ENCODE measurements at places on chromosomes 12 and 14.

DNA sequence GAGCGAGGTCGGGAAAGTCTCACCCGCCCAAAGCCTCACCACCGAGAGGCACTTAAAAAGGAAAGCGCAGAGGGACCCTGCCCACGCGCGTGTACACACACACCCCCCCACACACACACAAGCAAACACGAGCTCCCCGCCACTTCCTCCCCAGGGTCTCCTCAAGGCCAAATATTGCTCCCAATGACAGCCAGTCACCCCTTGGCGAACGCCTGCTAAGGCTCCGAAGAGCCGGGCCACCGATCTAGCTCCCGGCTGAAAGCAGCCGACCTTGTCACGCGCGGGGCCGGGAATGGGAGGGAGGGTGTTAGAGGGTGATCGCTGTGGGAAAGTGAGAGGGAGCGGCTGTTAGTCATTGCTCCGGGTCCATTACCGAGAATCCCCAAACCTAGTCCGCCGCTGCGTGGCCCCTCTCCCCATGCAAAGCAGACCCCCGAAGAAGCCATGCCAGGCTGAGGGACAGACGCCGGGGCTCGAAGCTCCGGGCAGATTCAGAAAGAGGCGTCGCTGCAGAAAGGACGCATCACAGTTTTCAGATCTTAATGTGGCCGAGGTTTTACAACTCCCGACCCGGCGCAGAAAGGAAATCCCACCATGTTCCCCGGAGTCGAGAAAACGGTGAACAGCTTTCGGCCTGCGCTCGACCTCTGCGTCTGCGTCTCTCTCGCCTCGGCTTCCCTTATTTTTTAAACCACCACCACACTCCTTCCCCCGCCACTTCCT, 2.6 kb downstream of the BMP4 start:
- no peak for DNase-seq

GRCh38 chr14:21088687-21089086, 9.8 kb downstream of the ZNF219 start:
- DNase-seq = no peak

GRCh38 chr12:39780913-39781446, 161.4 kb upstream of the ABCD2 start:
- DNase-seq = no peak

GRCh38 chr14:99772371-99773283, 20.6 kb upstream of the EML1 start:
- DNase-seq = no peak

DNA sequence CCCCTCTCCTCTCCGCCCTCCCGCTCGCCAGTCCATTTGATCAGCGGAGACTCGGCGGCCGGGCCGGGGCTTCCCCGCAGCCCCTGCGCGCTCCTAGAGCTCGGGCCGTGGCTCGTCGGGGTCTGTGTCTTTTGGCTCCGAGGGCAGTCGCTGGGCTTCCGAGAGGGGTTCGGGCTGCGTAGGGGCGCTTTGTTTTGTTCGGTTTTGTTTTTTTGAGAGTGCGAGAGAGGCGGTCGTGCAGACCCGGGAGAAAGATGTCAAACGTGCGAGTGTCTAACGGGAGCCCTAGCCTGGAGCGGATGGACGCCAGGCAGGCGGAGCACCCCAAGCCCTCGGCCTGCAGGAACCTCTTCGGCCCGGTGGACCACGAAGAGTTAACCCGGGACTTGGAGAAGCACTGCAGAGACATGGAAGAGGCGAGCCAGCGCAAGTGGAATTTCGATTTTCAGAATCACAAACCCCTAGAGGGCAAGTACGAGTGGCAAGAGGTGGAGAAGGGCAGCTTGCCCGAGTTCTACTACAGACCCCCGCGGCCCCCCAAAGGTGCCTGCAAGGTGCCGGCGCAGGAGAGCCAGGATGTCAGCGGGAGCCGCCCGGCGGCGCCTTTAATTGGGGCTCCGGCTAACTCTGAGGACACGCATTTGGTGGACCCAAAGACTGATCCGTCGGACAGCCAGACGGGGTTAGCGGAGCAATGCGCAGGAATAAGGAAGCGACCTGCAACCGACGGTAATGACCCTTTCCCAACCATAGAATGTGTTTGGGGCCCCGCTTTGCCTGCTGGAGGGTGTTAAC, 615 bp downstream of the CDKN1B start:
- no peak for DNase-seq

- DNase-seq = no peak
Observed at GRCh38 chr14:90547968-90548367, 151.1 kb downstream of the CALM1 start.

GRCh38 chr12:21718944-21719650, 55.4 kb downstream of the KCNJ8 start:
- DNase-seq = no peak

DNA sequence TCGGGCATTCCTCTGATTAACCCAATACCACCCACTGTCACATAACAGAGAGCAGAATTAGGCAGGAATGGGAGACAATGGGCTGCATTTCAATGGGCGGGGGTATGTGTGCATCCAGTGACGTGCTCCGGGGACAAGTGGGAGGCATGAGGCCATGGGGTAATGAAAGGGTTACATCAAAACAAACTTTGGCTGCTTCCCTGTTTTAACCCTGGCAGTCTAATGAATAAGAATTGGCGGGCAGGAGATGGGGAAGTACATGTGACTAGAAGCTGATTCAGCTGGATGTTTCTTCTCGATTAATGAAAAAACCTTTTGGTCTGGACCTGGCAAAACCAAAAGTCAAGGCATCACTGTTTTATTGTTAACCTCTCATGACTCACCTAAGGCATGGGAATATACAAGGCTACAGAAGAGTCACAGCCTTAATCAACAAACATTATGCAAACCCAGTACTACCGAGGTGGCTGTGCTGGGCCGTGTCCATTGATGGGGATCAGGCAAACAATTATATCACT, 44.2 kb downstream of the SOCS2 start:
- no peak for DNase-seq

GRCh38 chr12:102939670-102940222, 17.7 kb upstream of the ASCL1 start:
- DNase-seq = no peak

DNA sequence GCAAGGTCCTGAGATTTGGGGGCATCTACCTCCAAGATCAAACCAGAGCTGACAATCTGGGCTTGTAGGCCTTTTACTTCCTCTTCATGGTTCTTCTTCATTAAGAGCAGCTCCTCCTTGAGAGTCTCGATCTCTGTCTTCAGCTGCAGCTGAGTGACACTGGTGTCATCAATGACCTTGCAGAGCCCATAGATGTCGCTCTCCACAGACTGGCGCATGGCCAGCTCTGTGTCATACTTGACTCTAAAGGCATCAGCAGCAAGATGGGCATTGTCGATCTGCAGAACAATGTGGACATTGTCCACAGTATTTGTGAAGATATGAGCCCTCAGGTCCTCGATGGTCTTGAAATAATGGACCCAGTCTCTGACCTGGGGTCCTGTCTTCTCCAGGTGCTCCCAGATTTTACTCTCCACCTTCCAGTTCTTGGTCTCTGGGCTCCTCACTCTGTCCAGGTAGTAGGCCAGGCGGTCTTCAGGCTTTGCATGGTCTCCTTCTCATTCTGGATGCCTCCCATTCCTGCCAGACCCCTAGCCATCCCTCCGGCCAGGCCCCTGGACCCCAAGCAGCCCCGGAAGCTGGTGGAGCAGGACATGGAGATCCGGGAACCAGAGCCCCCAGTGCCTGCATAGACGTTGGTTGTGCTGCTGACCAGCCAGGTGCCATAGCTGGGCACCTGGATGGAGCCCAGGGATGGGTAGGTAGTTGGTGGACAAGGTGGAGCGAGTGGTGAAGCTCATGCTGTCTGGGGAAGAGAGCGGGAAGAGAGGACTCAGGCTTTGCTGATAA, 141.0 kb downstream of the MSRB3 start:
- no peak for DNase-seq

GRCh38 chr12:39116861-39117260, 211.5 kb upstream of the CPNE8 start:
- DNase-seq = no peak

- DNase-seq = no peak
Observed at GRCh38 chr12:53244337-53244736, 12.3 kb upstream of the RARG start.

GRCh38 chr12:106096376-106096775, 42.4 kb downstream of the NUAK1 start:
- no peak for DNase-seq

GRCh38 chr12:452667-453210, 7.0 kb upstream of the B4GALNT3 start:
- peak; percentile 84 for DNase-seq

GRCh38 chr14:94650806-94651805, 38.9 kb downstream of the SERPINA3 start:
- DNase-seq = no peak

- DNase-seq = no peak
Observed at GRCh38 chr12:28710882-28711281, 438.2 kb upstream of the FAR2 start.

DNA sequence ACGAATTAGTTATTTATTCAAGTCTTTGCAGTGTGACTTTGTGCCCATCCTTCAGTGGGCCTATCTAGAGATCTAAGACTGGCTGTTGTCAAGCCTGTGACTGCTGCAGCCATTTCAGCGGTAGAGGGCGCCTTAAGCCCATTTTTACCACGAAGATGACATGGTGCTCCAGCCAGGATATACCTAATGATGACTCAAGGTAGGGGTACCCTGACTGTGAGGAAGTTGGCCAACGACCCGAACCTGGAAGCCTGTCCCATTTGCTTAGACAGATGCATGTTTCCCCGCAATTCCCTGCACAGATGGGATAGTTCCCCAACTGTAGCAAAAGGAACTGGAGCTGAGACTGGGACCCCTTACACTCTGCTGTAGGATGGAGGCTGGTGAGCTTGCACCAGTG, 41.3 kb downstream of the RAB3IP start:
- no peak for DNase-seq

Data from activated CD4-positive, alpha-beta T cell treated with anti-CD3 and anti-CD28 coated beads, Interleukin-2, amount 50 U/mL, for 16 hours (primary cell).